ENCODE measurements at places on chromosomes 12 and 14. TPM values are rescaled to one million over a fixed set of nuclear protein-coding genes. Genes with fewer than 3 reads are reported as not detected.

Gene LMO3
- total RNA-seq = not detected

Gene NDRG2
- total RNA-seq = 4.8 TPM

Gene VWF
- not detected for total RNA-seq

Gene OR4K1
- not detected for total RNA-seq

Gene DBX2
- total RNA-seq = not detected

Gene KRT80
- not detected for total RNA-seq

Gene BLOC1S1
- total RNA-seq = 110 TPM

Gene KRT3
- not detected for total RNA-seq

Gene RPGRIP1
- total RNA-seq = not detected

Measured in CD8-positive, alpha-beta memory T cell (primary cell).